K562 (cell line): ENCODE measurements at places on chromosomes 7 and 10. TPM values are rescaled to one million over a fixed set of nuclear protein-coding genes. Genes with fewer than 3 reads are reported as not detected.

CLEC5A gene
- total RNA-seq = not detected in 2 replicates

GRCh38 chr7:72494807-72495206, 82.7 kb upstream of the CALN1 start:
- no peak overlapping the region for H3K27ac ChIP-seq
- H3K36me3 ChIP-seq = no peaks in the 10 kb centered on the region
- no peak overlapping the region for H3K4me3 ChIP-seq
- H3K27me3 ChIP-seq = peaks cover 6% of the 10 kb centered on the region
- H3K4me1 ChIP-seq = no peaks in the 10 kb centered on the region

DNA sequence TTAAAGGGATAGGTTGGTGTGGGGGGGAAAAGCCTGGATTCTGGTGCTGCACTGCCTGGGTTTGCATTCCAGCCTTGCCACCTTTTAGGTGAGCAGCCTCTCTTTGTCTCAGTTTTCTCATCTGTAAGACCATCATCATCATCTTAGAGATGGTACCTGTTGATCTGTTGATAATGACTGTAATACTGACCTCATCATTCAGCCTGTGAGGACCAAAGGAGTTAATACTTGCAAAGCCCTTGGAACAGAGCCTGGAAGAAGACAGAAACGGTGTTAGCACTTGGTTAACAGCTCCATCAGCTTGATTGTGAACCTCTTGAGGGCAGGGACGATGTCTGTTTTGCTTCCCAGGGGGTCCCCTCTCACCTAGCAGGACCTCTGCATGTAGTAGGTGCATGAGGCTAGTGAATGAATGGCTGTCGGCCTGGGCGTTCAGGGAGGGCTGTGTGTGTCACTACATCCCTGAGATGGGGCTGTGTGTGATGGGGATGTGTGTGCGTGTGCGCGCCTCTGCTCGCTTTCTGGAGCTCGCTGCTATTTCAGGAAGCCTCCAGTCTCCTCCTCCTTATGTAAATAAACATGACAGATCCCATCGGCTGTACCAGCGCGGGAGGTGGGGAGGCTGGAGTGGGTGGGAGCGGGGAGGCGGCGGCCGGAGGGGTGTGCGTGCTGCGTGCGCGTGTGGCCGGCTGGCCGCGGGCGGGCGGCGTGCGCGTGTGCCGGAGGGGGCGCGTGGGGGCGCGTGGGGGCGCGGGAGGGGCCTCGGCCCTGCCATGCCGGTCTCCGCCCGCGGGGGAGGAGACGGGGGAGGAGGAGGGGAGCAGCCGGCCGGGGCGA, 61.2 kb downstream of the NEURL1 start:
- no peak overlapping the region for H3K27ac ChIP-seq
- peak; percentile 85 for DNase-seq
- H3K4me1 ChIP-seq = no peaks in the 10 kb centered on the region; the same call in 2 of the 3 replicates

- no peak for DNase-seq
- H3K4me1 ChIP-seq = peaks cover 6% of the 10 kb centered on the region; the same call in 1 of the 2 replicates
- H3K36me3 ChIP-seq = no peaks in the 10 kb centered on the region
- no peak overlapping the region for H3K27ac ChIP-seq
- H3K27me3 ChIP-seq = peaks cover 37% of the 10 kb centered on the region
These were observed 676 bp downstream of the PLAC9 start for GRCh38 chr10:80133206-80133605.

DNA sequence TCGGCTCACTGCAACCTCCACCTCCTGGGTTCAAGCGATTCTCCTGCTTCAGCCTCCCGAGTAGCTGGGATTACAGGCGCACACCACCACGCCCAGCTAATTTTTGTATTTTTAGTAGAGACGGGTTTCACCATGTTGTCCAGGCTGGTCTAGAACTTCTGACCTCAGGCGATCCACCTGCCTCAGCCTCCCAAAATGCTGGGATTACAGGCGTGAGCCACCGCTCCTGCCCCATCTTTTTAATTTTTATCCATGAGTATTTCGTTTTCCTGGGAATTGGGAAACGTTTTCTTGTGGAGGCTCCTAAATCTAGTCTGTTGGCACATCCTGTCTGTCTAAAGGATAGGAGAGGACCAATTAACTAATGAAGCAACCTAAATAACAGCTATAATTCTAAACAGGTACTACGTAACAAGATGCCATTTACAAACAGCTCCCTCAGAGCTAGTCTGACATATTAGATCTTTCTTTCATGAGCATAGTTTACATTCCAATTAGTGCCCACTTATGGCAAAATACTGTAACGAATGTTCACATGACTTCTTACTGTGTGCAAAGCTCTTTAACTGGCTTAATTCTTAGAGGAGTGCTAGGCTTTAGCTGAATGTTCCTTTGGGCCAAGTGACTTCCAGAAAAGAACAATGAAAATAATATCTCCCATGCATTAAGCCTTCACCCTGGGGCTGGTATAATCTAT, 151.0 kb upstream of the YAE1 start:
- H3K27ac ChIP-seq = no peak overlapping the region
- DNase-seq = no peak
- peaks cover 15% of the 10 kb centered on the region for H3K27me3 ChIP-seq
